ENCODE measurements at places on chromosomes 5 and 9. TPM values are rescaled to one million over a fixed set of nuclear protein-coding genes. Genes with fewer than 3 reads are reported as not detected.

DNA sequence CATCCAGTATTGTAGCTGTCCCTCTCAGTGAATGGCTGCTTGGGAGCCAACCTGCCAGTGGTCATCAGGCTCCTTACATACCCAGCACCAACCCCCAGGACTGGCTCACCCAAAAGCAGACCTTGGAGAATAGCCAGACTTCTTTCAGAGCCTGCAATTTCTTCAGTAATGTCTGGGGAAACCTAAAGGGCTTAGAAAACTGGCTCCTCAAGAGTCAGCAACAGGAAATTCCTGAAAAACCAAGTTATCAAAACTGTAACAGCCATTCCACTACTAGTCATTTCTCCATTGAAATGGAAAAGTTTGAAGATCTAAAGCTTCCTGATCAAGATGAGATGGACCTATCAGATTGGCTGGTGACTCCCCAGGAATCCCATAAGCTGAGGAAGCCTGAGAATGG, 12.3 kb upstream of the STING1 start:
- no peak for DNase-seq

Gene IFNA13
- not detected for polyA plus RNA-seq

GRCh38 chr5:38710627-38711026, 135.2 kb upstream of the OSMR start:
- DNase-seq, result no peak

Gene PCDHGB1
- not detected for polyA plus RNA-seq

DNA sequence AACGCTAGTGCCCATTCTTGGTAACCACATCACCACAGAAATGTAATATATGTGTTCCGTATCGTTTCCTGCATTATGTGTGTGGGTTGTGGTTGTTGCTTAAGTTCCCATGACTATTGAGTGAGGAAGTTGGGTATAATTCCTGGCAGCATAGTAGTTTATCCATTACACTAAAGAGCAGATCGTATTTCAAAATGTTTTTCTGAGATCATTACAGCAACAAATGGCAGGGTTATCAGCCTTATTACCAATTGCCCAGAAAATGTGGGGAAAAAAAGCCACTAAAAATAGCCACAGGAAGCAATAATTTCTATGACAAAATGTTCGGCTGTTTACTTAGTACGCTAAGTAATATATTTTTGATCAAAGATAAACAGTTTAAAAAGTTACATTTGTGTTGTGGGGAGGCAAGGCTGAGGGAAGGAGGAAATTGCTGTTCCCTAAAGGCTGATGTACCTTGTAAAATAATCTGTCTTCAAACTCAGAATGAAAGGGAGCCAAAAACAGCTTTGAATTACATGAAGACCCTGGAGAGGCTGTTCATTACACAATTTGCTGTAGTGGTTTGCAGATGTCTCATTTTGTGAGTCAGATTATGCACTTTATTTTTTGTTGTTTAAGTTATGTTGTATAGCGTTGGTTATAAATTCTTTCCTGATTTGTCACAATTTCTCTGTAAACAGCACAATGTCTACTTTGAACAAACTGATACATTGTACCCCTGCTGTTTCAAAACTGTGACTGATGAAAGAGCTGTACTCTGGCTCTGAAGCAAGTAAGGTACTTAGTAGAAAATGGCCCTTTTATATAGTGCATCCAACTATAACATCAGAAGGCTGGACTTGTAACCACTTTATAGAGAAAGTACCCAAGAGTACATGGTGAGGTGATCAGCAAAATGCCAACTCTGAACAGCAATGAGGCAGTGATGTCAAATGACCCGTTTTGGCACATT, 1028.5 kb downstream of the NR2F1-AS1 start:
- no peak for DNase-seq

DNA sequence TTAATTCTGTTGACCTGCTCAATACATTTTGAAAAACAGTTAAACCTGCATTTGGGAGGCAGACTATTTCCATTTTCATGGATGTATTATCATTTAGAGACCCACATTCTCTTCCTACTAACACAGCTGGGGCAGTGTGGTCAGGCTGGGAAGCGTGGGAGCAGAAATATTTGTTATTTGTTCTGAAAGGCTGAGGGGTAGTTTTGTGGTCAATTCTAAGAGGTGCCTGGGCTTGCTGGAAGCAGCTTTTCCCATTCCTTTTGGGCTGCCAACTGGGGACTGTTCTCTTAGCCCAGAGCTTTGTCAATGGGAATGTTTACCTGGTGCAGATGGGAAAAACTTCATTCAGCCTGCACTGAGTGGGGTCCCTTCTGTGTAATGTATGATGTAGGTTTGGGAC, 171.4 kb upstream of the DAP start:
- DNase-seq, result no peak

DNA sequence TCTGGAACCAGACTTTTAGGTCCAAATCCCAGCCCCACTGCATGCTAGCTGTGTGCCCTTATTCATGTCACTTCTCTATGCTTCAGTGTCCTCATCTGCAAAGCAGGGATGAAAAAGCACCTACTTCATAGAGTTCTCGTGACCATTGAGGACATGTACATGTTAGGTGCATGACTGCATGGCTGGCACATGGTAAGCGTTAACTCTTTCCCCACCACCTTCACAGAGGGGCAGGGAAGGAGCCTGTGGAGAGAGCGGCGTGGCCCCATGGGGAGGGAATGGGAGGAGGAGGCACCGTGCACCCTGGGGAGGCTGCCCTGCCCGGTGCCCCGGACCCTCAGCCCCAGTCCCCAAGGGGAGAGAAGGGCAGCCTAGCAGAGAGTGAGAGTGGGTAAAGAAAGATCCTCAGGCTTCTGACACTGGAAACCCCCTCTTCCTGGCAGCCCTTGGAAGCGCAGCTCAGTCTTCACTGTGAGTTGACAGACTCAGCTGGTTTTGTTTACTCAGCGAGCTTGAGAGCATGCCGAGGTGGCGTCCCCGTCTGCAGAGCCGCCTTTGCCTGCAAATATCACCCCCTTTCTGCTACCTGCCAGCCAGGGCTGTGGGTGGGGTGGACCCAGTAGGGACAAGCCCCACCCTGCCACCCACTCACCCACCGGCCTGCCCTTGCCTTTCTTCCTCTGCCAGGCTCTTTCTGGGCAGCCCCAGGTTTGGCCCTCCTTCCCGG, 10.6 kb upstream of the ANGPTL2 start:
- peak; percentile 19 for DNase-seq

GRCh38 chr5:73183481-73183891, 10.5 kb downstream of the TMEM174 start:
- DNase-seq, result no peak

- DNase-seq, result no peak
These were observed 143.0 kb downstream of the CARTPT start for GRCh38 chr5:71862087-71862486.

DNA sequence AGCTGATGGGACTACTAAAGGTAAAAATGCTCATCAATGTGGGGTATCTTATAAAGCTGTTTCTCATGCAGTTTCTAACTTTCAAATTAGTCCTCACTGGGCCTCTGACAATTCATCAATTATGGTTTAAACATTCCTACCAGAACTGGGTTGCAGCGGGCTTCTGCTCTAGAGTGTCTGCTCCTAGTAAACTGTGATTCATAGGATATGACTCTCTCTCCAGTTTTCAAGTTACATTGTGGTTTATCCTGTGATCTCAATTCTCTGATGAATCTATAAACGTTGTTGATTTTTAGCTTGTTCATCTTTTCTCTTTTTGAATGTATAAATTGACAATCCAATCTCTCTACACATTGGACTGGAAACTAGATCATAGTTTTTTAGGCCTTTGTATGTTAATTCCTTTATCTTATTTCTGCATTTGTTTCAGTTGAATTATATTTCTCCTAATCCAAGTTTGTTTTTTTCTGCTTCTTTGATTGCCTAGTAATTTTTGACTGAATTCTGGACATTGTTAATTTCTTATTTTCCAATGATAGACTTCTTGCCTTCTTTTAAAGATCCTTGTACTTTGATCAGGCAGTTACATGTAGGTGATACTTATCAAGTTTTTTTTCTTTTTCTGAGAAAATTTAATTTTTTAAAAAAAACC, 822.6 kb downstream of the TLE1 start:
- no peak for DNase-seq

Gene MARCHF11
- polyA plus RNA-seq, result not detected

DNA sequence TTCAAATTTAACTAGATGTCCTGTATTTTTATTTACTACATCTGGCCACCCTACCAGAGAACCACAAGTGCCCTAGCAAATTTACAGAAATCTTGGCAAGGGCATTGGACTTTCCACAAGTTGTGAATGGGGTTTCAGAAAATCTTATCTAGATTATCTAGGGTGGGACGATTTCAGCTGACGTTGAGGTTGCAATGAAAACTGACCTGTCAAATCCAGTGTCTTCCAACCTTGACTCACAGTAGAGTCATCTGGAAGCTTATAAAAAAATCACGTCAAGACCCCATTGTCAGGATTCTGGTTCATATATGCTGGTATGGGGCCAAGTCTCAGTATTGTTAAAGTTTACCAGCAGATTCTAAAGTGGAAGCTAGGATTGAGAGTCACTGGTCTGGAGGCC, 109.6 kb upstream of the ACTBL2 start:
- DNase-seq, result no peak

Gene CDKN2B-AS1
- not detected for polyA plus RNA-seq

Gene SLC25A2
- polyA plus RNA-seq, result not detected

- DNase-seq, result no peak
These were observed 262.1 kb downstream of the GABRB2 start for GRCh38 chr5:161284445-161284844.

DNA sequence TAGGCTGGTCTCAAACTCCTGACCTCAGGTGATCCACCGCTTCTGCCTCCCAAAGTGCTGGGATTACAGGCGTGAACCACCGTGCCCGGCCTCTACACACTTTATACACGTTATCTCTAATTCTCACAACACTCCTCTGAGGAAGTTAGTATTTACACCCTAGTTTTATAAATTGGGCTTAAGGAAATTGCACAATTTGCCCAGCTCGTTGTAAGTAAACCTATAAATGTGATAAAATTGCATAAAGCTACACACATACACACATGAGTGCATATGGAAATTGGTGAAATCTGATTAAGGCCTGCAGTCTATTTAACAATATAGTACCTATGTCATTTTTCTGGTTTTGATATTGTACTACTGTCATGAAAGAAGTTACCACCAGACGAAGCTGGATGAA, 4.4 kb upstream of the SLC4A9 start:
- DNase-seq, result no peak

Gene SLC27A6
- not detected for polyA plus RNA-seq

GRCh38 chr5:181233801-181234454, 9.8 kb downstream of the RACK1 start:
- DNase-seq, result no peak

GRCh38 chr9:33143241-33143661, 23.9 kb downstream of the B4GALT1 start:
- DNase-seq, result no peak

Gene KIF20A
- not detected for polyA plus RNA-seq

DNA sequence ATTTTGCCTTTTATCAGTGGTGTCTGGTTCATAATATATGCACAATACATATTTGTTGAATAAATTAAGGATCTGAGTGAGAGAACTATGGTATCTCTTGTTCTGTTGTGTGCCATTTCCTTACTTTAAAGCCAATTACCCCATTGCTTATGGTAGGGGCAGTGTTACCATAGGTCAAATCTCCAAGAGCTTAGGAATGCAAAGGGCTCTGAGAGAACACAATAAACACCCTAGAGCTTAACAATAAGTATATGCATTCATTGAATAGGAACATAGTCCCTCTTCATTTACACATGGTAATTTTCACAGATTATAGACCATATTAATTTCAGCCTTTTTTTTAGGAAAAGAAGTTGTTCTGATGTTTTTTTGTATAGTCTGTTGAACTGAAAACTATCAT, 112.2 kb downstream of the MCTP1 start:
- no peak for DNase-seq

DNA sequence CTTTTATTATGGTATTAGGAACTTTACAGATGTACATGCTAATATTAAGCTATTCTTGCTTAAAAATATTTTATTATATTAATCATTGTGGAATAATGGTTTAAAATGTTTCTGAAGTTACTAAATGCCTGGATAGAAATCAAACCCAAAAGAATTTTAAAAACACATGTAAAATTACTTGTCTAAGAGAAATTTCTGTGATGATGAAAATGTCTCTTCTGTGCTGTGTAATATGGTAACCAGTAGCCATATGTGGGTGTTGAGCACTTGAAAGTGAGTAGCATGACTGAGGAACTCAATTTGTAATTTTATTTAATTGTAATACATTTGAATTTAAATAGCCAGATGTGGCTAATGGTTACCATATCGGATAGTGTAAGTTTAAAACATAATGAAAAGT, 66.7 kb upstream of the HSPB3 start:
- DNase-seq, result no peak

Gene BARX1
- polyA plus RNA-seq, result not detected

Gene C5orf52
- not detected for polyA plus RNA-seq

- no peak for DNase-seq
These were observed 1.4 kb upstream of the ERGIC1 start for GRCh38 chr5:172832383-172833315.

DNA sequence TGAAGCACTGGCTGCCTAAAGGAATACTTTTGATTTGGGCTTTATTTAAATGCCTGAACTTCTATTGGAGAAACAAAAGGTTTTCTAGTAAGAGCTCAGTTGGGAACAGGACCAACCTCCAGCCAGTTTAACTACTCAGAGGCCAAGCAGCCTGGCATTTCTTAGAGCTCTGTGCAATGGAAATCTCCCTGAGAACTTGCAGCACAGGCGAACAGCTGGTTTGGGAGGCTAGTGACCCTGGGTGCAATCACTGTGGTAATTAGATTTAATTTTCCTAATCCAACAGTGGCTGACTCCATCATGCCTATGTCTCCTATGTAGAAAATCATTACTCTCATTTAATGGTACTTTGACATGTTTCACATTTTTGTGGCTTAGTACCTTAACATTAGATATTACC, 1.0 kb upstream of the CDH6 start:
- no peak for DNase-seq

GRCh38 chr5:175557778-175558177, 79.4 kb downstream of the SFXN1 start:
- no peak for DNase-seq

GRCh38 chr9:129201289-129201688, 23.2 kb upstream of the IER5L start:
- DNase-seq, result no peak

Gene C9orf50
- not detected for polyA plus RNA-seq

Gene CFAP90
- polyA plus RNA-seq, result not detected

Gene ZNF483
- polyA plus RNA-seq, result 7.9 TPM

Gene CDHR2
- polyA plus RNA-seq, result 0.26 TPM

Gene ZNF883
- polyA plus RNA-seq, result 2.8 TPM

Gene ARHGEF39
- 0.25 TPM for polyA plus RNA-seq

GRCh38 chr9:134629586-134630392, 11.8 kb upstream of the COL5A1 start:
- no peak for DNase-seq

Gene FRMD3
- polyA plus RNA-seq, result not detected

- no peak for DNase-seq
These were observed 11.8 kb downstream of the ITGA1 start for GRCh38 chr5:52799358-52799982.

DNA sequence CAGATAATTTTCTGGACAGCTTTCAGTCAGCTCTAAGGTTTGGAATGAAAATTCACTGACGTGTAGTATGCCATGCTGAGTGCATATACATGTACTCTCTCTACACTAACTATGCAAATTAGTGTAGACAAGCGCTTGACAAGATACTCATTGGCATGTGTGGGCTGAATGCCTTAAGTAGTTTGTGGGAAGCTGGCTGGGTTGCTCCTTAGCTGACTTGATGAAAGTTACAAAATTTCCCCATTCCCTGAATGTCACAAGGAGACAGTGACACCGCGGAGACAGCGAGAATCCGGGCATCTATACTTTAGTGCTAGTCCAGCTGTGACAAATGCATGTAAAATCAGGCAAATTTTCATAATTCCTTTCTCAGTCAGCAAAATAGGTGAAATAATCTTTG, 51.6 kb upstream of the C5orf46 start:
- no peak for DNase-seq

Gene SLC34A1
- polyA plus RNA-seq, result not detected

Gene PIP5K1B
- polyA plus RNA-seq, result not detected

Data from naive thymus-derived CD8-positive, alpha-beta T cell (primary cell).